ENCODE measurements at places on chromosomes 7 and 10.

DNA sequence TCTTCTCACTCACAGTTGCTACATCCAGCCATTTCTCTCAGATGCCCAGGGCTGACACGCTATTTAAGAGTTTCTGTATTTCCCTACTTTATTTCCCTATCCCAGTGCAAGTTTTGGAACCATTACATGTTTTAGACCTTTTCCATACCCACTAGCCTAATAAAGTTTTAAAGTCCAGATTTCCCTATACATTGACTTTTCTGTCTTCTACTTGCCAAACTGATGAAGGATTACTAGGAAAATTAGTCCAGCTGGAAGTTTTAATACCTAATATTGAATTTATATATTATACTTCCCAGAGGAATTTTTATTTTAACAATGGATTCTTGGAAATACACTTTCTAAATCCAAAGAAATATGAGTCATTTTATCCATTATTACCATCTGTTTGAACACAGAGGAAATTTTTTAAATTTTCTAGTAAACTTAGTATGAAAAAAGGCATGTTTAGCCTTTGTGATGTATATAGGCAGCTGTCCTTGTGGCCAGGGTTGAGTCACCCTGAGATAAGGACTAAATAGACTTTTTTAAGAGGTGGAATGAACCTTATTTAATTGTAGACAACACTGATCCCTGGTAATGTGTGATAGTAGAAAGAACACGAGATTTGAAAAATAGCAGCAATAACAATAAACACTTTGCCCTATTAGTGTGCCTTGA is 205.0 kb downstream of the TFEC start:
- no peak for DNase-seq

DNA sequence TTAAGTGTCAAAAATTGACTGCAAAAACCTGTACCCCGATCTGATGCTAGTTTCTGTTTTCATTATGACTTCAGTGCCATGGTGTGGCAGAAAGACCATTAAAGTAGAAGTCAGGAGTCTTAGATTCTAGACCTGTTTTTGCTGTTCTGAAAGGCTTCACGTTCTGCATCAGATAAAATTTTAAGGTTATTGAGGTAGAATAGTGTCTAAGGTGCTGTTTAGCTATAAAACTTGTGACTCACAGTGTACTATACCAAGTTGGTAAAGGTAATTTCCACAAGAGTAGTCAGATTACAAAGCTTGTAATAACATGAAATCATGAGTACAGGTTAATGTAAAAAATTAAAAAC is 38.6 kb downstream of the ZNRF2 start:
- peak; percentile 40 for DNase-seq

DNA sequence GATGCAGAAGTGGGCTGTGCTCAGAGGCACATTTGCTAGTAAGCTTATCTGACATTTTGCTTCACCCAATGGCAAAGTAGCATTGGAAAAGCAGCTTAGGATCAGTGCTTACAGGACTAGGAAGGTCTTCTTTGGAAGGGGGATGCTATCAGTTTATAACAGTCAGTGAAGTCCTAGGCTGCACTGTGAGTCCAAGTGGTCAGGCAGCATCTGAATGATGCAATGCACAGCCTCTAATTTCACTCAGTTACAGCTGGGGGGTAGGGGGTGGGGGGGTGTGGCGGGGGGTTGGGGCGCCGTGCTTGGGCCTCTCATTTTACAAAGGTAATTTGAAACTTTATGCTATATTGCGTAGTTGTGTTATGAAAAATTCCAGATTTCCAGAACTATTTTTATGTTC is 652.3 kb upstream of the MGMT start:
- no peak for DNase-seq

- DNase-seq, result no peak
These were observed 50.2 kb upstream of the LANCL2 start for GRCh38 chr7:55314967-55315366.

All from CD4-positive, alpha-beta T cell treated with Interleukin-21 for 1 hour (primary cell).